ENCODE measurements at places on chromosomes 5 and 9. TPM values are rescaled to one million over a fixed set of nuclear protein-coding genes. Genes with fewer than 3 reads are reported as not detected.

The GABRA6 gene
- total RNA-seq = not detected

The RARS1 gene
- 65.2 TPM for total RNA-seq

The MAMDC4 gene
- 17.6 TPM for total RNA-seq

The ADAMTS12 gene
- 0.54 TPM for total RNA-seq

The INSL4 gene
- total RNA-seq = not detected

The OLFML2A gene
- total RNA-seq = not detected

The ADAMTS13 gene
- 27.9 TPM for total RNA-seq

The PLEKHG4B gene
- 49.4 TPM for total RNA-seq

The TYRP1 gene
- not detected for total RNA-seq

The DND1 gene
- total RNA-seq = 5.4 TPM

The ENTPD8 gene
- 1.0 TPM for total RNA-seq

The KIAA0825 gene
- total RNA-seq = 1.2 TPM

The MFAP3 gene
- total RNA-seq = 45.3 TPM

The FOXB2 gene
- not detected for total RNA-seq
